ENCODE measurements at places on chromosomes 13 and 19.

DNA sequence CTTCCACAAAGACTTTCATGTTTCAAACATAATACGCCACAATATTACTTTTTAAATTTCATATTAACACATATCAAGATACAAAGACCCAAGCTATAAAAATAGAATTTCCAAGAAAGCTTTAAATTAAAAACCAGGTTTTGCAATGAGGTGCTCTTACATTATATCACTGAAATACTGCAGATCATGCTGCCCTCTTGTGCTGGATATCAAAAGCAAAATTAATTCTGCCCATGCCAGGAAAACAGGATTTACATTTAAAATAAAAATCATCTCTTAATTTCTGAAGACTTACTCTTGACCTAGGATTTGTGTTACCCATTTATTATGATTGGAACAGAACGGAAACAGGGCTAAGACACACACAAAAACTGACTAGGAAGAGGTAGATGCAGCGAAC, 145.0 kb downstream of the ABCC4 start:
- ATAC-seq = no peak

- no peak for ATAC-seq
Measured at GRCh38 chr13:64709079-64709478, 2521.1 kb downstream of the PCDH9 start.

DNA sequence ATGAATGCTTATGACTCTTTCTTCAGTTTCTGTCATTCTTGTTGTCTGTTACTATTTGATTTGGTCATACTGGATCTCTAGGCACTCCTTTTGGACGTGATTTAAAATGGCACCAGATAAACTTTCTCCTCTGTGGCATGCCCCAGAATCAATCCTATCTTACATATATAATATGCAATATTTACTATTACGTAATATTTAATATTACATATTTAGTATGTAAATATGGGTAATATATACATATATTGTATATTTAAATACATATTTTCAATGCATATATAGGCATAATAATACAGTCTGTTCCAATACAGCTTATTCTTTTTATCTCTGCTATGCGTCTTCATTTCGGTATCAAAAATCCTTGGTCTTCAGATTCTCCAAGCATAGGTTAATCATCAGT, 104.4 kb upstream of the PRR20A start:
- no peak for ATAC-seq

DNA sequence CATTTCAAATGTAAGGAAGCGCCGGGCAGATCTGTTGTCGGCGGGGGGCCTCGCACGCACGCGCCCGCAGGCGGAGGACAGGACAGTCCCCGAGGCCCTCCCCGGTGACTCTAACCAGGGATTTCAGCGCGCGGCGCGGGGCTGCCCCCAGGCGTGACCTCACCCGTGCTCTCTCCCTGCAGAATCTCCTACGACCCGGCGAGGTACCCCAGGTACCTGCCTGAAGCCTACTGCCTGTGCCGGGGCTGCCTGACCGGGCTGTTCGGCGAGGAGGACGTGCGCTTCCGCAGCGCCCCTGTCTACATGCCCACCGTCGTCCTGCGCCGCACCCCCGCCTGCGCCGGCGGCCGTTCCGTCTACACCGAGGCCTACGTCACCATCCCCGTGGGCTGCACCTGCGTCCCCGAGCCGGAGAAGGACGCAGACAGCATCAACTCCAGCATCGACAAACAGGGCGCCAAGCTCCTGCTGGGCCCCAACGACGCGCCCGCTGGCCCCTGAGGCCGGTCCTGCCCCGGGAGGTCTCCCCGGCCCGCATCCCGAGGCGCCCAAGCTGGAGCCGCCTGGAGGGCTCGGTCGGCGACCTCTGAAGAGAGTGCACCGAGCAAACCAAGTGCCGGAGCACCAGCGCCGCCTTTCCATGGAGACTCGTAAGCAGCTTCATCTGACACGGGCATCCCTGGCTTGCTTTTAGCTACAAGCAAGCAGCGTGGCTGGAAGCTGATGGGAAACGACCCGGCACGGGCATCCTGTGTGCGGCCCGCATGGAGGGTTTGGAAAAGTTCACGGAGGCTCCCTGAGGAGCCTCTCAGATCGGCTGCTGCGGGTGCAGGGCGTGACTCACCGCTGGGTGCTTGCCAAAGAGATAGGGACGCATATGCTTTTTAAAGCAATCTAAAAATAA, 18.2 kb downstream of the IL17D start:
- peak; percentile 66 for ATAC-seq

DNA sequence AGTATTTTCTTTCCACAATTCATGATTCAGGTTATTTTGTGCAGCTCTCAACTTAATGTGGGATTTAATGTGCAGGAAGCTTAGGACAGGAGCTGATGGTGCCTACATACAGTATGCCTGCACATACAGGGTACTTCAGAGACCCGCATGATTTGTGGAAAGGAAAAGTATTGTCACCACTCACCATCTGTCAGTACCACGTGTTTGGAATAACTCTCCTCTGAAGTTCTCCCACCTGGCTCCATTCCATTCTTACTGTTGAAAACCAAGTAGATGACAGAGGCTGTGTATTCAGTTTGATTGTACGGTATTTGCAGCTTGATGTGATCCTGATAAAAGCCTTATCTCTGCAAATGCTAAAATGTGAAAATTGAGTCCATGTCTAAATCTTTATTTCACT, 85.7 kb downstream of the ZAR1L start:
- ATAC-seq = no peak

GRCh38 chr13:41107584-41108014, 25.0 kb downstream of the KBTBD6 start:
- no peak for ATAC-seq

- no peak for ATAC-seq
Measured at GRCh38 chr19:44539236-44539826, 9.9 kb upstream of the CEACAM20 start.

GRCh38 chr19:35162471-35163326, 8.2 kb downstream of the FXYD5 start:
- no peak for ATAC-seq

DNA sequence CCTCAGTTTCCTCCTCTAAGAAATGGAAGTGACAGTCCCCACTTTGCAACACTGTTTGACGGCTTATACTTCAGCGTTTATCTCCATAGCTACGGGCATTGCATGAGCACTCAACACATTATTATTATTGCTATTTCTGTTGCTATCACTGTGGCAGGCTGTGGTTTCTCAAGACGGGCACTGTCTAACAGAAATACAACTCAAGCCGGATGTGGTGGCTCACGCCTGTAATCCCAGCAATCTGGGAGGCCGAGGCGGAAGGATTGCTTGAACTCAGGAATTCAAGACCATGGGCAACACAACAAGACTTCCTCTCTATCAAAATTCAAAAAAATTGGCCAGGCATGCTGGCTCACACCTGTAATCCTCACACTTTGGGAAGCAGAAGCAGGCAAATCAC, 4.9 kb upstream of the ZSWIM4 start:
- no peak for ATAC-seq

GRCh38 chr19:11322269-11323024, 17.0 kb downstream of the RAB3D start:
- no peak for ATAC-seq

DNA sequence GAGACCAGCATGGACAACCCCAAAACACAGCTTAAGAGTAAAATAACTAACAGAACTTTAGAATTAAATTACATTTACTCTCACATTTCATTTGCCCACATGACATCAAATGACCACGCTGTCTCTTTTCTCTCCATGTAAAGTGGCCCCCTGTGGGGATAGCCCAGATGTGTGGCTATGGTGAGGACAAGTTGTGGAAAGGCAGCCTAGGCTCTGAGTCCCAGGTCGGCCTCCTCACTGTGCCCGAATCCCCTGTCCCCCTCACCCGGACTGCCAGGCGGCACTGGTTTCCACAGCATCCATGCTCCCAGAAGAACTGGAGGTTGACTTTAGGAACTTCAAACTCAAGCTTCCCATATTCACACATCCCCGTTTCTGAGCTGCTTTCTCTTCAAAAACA, 111.8 kb upstream of the UQCRFS1 start:
- ATAC-seq = no peak

GRCh38 chr13:98537740-98538139, 39.2 kb downstream of the STK24 start:
- no peak for ATAC-seq

- ATAC-seq = no peak
Measured at GRCh38 chr13:102035969-102036368, 365.9 kb downstream of the FGF14 start.

- ATAC-seq = no peak
Measured at GRCh38 chr13:41503356-41503755, 46.0 kb downstream of the RGCC start.

GRCh38 chr19:55156202-55157063, 1.1 kb downstream of the TNNI3 start:
- peak; percentile 83 for ATAC-seq

Measured in motor neuron (in vitro differentiated cells).